Dorsolateral prefrontal cortex (tissue), 122 donors: ENCODE measurements at places on chromosomes 11 and 22.

DNA sequence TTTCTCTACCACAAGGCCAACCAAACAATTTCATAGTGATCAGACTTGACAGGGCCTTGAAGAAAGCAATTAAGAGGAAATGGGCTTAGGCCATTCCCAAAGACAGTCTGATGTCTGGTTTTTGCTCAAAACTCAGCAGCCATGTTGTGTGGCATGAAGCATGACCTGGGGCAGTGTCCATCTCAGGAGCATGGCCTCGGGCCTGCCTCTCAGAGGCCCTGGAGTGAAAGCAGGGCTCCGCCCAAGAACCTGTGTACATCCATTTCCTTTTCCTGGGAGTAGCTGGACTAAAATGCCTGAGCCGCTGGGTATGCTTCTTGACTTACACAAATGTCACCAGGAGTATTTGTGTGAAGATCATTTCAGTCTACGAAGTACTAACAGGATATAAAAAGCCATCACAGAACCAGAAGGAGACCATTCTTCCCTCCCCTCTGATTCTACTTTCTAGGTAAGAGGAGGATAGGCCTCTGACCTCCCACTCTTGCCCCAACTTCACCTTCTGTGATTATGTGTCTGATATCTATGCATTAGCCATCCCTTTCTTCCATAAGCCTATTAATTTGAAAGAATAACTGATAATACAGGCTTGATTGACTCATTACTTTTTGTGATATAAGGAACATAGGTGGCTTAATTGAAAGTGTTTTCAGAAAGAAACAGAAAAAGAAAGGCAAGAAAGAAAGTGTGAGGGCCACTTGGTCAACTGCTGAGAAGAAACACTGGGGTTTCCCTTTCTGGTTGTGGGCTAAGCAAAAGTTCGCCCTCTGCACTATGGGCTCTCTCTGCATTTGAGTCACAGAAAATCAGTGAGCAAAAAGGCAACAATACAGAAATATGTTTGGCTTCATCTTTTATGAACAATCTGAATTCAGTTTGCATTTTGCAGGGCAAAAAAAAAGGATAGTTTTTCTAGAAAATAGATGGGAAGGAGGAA lies 188.6 kb upstream of the MTMR2 start:
- DNase-seq: no peak

DNA sequence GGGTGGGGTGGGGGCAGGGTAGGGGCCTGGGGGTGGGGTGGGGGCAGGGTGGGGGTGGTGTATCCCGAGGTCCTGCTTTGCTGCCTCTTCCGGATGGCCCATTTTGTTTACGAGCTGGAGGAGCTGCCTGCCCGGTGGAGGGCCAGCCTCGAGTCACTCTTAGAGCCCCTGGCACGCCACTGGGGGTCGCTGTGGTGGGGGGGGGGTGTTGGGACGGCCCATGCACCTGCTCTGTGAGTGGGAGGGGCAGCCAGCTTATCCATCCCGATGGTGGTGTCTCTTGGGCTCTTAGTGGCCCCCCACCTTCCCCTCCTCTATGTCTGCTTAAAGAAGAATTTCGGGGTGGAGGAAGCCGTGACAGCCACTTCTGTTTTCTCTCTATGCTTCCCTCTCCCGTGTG lies 24.6 kb downstream of the MRGPRD start:
- no peak for DNase-seq

DNA sequence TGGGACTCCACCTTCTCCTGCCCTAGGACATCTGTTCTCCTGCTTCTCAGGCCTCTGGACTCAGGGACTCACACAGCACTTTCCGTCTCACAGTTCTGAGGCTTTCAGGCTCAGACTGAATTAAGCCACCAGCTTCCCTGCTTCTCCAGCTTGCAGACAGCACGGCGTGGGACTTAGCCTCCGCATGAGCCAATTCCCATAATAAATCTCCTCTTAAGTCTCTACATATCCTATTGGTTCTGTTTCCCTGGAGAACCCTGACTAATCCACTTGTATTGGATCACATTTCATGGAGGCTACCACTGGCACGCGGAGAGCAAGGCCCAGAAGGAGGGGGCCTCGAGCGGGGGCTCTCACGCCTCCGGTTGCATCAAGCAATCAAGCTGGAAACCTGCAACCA lies 1313.6 kb downstream of the TBC1D22A start:
- peak; percentile 48 for DNase-seq

- DNase-seq: peak; percentile 71
Measured at GRCh38 chr11:12330485-12331231, 46.7 kb upstream of the PARVA start.

DNA sequence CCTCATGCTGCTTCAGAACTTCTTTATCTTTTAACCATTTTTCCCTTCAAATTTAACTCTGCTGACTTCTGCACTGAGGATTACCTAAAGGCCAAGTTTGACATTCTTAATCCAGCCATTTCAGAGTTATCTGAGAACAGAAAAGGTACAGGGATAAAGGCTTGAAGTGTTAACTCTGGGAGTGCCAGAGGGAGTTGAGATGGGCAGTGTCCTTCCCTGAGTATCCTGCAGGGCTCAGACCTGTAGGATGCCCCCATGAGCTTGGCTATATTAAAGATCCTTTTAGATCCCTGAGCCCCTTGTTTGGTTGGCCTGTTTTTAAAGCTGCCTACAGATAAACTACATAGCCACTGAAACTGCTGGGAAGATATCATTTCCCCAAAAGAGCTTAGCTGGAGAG lies 268.4 kb upstream of the KIRREL3 start:
- DNase-seq: no peak

GRCh38 chr22:30205281-30206115 lies 41.1 kb downstream of the LIF start:
- no peak for DNase-seq

GRCh38 chr11:47449541-47449940 lies 605 bp upstream of the RAPSN start:
- DNase-seq: no peak

- no peak for DNase-seq
Measured at GRCh38 chr22:24434471-24435322, 7.3 kb downstream of the ADORA2A start.

DNA sequence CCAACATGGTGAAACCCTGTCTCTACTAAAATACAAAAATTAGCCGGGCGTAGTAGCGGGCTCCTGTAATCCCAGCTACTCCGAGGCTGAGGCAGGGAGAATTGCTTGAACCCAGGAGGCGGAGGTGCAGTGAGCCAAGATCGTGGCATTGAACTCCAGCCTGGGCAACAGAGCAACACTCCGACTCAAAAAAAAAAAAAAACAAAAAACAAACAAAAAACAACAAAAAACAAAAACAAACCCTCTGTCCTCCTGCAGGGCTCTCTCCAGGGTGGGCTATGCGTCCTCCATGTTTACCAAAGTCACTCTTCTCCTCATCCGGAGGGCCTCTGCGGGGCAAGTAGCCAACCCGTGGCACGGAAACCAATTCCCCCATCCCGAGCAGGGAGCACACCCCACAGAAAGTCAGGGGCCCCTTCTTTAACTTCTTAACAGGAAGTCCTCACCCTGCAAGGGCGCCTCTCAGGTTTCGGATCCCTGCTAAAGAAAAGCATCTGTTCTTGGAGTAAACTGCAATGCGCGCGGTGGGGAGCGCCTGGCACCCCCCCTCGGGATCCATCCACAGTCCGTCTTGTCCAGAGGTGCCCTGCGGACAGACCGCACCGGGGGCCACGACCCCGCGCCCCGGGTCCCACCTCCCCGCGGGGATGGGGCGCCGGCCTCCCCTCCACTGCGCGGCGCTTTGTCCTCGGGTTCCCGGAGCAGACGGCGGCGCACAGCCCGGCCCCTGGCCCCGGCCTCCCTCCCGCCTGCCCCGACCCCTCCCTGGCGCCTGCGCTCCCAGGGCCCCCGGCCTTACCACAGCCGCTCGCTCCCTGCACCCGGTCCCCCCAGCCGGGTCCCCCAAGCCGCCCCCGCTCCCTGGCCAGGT lies 712 bp downstream of the CERK start:
- peak; percentile 27 for DNase-seq

- no peak for DNase-seq
Measured at GRCh38 chr11:45737056-45737455, 67.9 kb upstream of the SLC35C1 start.

GRCh38 chr22:18987765-18988164 lies 51.7 kb upstream of the PRODH start:
- no peak for DNase-seq

- DNase-seq: no peak
Measured at GRCh38 chr11:61963282-61964057, 4.0 kb downstream of the FTH1 start.

GRCh38 chr22:29062286-29062821 lies 723 bp upstream of the C22orf31 start:
- DNase-seq: no peak

DNA sequence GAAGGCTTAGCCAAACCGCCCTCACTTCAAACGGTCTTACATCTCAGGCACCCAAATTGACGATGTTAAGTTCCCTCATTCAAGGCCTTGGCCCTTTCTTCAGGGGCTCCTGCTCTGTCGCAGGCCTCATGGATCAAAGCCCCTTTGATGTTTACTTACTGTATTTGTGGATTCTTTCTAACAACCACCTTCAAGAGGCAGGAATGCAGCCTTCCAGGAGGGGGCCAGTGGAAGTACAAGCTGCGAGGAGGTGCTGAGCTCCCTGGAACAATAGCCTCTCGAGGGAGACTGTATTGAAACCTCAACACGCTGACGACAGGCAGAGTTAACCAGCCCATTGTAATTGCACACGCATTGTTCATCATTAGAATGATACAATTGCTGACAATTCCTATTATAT lies 209.1 kb downstream of the ST3GAL4 start:
- no peak for DNase-seq

DNA sequence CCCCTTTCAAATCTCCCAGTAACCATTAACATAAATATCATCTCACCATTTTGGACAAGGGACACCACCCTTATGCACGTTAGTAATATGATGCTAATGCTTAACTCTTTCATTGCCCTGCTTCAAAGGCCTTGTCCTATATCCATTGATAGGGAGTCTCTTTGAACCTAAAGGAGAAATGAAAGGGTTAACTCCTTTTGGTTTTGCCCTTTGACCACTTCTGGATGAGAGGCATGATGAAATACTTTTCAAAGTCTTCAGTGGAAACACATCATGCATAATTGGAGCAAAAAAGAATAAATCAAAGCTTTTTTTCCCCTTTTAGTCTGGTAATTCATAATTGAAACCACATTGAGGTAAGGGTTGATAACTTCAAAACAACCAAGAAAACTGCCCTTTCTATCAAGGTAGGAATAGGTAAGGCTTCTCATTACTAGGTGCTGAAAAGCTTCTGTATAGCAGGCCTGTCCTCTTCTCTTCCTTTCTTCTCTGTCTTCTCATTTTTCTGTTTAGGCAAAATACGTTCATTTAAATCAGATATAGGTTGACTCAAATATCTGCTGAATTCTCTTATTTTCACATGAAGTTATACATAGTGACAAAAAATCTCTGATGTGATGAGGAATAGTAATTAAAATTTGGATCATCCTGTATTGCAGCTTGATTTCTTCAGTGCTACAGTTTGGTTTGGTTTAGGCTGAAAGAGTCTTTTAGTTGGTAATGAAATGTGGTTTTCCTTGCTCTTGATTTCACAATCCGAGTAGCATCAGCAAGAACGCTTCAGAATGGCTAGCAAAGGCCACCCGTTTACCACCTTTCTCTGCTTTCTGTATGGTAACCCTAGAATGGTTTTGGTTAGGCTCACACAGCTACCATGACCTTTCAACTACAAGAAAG lies 94.8 kb downstream of the EXT2 start:
- no peak for DNase-seq

GRCh38 chr11:35928688-35929395 lies 15.0 kb upstream of the LDLRAD3 start:
- DNase-seq: no peak

- DNase-seq: no peak
Measured at GRCh38 chr11:74185285-74185684, 14.2 kb downstream of the PPME1 start.

GRCh38 chr11:33900159-33900840 lies 8.4 kb upstream of the LMO2 start:
- DNase-seq: no peak

- no peak for DNase-seq
Measured at GRCh38 chr22:31106731-31107177, 614 bp downstream of the SELENOM start.

GRCh38 chr22:49433717-49434611 lies 393.7 kb downstream of the BRD1 start:
- no peak for DNase-seq

- no peak for DNase-seq
Measured at GRCh38 chr11:68468217-68468828, 7.8 kb downstream of the PPP6R3 start.

GRCh38 chr11:4924239-4924638 lies at the start of gene OR51G1:
OR51G1 (minus strand) TSS chr11:4924339; CDS start chr11:4924339, 0 bp downstream.
- DNase-seq: no peak

GRCh38 chr11:116507016-116507415 lies 265.8 kb downstream of the BUD13 start:
- no peak for DNase-seq
